ENCODE measurements at places on chromosomes 11 and 22.

GRCh38 chr11:36214976-36215692 lies 74.1 kb downstream of the COMMD9 start:
- no peak for DNase-seq

GRCh38 chr11:110468121-110468520 lies 38.4 kb downstream of the FDX1 start:
- DNase-seq = no peak

GRCh38 chr11:58506935-58507334 lies 970 bp downstream of the OR5B21 start:
- DNase-seq = no peak

DNA sequence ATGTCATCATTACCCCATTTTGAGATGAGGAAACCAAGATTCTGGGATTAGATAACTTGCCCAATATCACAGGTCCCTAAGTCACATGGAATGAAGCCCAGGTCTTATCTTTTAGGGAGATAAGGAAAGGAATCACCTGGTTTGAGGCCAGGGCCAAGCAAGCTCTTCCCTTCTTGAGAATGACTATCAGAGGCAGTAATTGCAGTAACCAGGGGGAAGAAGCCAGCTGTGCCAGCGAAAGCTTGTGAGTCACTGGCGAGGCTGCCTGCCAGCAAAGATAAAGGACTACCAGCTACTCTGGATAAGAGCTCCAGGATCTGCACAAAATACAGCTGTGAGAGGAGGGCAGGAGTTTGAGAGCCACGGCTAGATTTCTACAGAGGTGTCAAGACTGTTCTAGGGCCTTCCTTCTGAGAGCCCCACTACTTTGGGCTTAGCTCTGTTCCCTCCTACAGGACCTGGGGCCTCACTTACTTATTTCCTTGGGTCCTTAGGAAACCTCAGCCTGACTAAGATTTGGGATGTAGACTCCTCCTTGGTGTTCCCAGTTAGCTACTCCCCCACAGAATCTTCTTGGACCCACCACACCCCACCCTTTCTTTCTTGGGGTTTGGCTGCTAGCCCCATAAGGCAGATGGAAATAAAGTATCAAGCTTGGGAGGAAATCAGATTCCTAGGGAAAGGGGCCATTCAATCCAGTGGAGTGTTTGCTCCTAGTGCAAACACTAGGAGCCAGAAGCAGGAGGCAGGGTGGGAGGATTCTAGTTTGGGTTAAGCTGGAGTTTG lies 9.7 kb upstream of the CCKBR start:
- no peak for DNase-seq

DNA sequence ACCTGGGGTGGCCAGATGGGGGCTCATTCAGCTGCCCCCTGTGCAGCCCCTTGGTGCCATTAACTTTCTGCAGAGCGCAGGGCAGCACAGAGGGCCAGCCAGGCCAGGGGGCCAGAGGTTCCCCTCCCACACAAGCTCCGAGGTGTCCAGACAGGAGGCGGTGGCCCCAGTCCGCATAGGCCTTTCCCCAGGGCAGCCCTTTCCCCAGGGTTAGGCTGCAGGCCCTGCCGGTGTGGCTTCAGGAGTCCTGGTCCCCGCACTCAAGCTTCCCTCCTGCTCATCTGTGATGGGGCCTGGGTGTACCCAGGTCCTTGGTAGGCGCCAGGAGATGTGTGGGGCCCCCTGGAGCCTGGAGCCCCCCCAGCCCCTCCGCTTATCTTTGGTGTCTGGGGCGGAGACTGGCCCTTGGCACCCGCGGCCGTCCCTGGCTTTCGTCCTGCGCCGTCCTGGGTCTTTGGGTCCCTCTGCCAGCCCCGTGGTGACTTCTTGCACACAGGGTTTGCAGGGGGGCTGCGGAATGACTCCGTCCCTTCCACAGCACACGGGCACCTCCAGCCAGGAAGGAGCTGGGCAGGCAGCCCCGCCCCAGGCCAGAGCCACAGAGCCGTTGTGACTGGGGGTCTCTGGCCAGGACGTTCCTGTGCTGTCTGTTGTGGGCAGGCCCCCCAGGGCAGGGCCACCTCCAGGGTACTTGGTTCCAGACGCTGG lies 8.9 kb downstream of the BRSK2 start:
- no peak for DNase-seq

GRCh38 chr11:92246630-92247029 lies 22.0 kb downstream of the FAT3 start:
- no peak for DNase-seq

GRCh38 chr22:41831828-41832552 lies 915 bp upstream of the SREBF2 start:
- DNase-seq = no peak

- no peak for DNase-seq
Measured at GRCh38 chr11:74691755-74692154, 39.5 kb downstream of the CHRDL2 start.

GRCh38 chr22:27966168-27967064 lies 47.4 kb upstream of the PITPNB start:
- DNase-seq = no peak

DNA sequence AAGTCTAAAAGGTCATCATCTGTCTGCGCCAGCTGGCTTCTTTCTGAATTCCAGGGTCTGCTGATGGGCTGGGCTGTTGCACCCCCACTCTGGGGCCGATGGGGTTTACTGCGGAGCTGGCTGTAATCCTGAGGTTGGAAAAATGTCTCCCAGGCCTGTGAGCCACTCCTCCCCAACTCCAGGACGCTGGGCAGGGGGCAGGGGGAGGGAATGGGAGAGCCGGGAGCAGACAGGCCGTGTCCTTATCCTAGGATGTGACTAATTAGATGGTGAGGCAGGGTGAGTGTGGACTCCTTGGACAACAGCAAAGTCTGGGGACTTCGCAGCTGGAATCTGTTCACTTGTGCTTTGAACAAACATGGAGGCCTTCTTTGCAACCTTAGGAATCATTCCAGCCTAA lies 48.7 kb downstream of the LRRC32 start:
- DNase-seq = no peak

DNA sequence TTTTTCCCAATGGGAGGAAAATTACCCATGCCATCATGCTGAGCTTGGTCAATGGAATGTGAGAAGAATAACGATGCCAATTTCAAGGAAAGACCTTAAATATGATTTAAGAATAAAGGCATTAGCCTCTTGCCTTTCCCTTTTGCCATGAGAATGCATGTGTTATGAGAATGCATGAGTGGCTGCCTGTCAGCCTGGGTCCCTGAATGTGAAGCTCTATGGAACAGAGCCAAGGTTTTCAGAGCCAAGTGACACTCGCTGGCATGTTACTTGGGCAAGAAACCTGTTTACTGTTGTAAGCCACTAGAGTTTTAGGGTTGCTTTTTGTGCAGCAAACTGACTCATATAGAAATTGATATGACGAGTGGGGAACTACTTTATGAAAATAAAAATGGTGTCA lies 75.7 kb downstream of the JRKL start:
- DNase-seq = no peak

- no peak for DNase-seq
Measured at GRCh38 chr11:44680982-44681597, 45.7 kb upstream of the TSPAN18 start.

- DNase-seq = no peak
Measured at GRCh38 chr11:63847363-63847762, 8.5 kb downstream of the MARK2 start.

DNA sequence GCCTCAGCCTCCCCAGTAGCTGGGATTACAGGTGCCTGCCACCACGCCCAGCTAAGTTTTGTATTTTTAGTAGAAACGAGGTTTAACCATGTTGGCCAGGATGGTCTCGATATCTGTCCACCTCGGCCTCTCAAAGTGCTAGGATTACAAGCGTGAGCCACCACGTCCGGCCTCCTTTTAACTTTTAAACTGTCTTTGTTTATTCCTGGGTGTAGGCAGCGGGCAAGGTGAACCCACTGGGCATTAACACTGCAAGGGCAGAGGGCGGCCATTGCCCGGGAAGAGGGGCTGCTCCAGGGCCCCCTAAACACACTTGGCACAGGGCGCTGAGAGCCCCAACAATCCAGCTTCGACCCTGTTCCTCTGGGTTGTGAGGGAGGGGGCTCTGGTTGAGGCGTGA lies 693.6 kb downstream of the BRD1 start:
- no peak for DNase-seq

DNA sequence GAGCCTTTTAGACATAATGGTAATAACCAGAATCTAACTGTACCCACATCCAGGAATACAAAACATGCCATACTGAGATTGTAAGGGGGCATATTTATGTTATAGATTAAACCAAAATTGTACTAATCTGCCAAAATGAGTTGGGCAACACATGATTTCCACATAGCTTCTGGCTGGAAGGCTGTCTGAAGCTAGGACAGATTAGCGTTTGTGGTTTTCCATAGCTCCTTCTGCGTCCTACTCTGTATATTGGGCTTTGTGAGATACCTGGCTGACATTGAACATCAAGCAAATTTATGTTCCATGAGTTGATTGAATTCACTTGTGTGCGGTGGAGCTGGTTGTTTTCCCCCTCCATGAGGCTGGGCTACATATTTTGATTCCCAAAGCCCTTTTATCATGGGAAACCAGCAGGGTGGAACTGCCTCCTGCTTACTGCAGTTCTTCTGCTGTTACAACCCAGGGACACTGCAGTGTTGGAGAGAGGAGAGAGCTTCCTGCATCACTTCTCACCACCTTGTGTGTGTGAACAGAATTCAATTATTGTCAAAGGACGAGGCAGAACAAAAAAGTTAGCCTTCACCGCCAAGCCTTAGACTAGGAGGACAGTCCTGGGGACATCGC lies 114.9 kb downstream of the C11orf91 start:
- DNase-seq = no peak

- no peak for DNase-seq
Measured at GRCh38 chr11:128462922-128463321, 124.4 kb downstream of the ETS1 start.

GRCh38 chr11:131688048-131688693 lies 317.8 kb downstream of the NTM start:
- DNase-seq = peak; percentile 32

- no peak for DNase-seq
Measured at GRCh38 chr11:96189351-96189750, 153.6 kb downstream of the MAML2 start.

DNA sequence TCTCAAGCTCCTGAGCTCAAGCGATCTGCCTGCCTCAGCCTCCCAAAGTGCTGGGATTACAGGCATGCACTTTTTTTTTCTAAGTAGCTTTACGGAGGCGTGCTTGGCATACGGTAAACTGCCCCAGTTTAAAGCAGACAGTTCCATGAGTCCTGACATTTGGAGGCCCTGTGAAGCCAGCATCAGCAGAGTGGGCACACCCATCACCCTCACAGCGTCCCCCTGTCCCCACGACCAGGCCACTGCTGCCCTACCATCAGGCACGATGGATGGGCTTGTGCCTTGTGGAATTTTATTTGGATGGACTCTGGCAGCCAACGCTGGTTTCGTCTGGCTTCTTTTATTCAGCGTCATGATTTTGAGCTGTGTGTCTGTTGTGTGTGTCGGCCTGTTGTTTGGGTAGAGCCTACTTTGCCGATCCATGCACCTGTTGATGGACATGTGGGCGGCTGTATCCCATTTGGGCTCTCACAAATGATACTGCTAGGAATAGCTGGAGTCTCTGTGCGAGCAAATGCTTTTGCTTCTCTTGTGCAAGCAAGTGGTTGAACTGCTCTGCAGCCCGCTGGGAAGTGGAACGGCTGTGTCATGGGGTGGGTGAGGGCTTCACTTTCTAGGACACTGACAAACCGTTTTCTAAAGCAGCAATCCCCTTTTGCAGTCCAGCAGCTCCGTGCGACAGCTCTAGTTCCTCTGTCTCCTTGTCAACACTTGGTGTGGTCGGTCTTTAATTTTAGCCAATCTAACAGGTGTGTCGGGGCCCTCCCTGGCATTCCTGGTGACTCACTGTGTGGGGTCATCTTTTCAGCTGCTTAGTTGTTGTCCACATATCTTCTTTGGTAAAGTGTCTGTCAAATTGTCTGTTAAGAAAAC lies 23.8 kb downstream of the KCNQ1 start:
- DNase-seq = no peak

GRCh38 chr22:19775496-19776325 lies 15.1 kb downstream of the TBX1 start:
- no peak for DNase-seq

DNA sequence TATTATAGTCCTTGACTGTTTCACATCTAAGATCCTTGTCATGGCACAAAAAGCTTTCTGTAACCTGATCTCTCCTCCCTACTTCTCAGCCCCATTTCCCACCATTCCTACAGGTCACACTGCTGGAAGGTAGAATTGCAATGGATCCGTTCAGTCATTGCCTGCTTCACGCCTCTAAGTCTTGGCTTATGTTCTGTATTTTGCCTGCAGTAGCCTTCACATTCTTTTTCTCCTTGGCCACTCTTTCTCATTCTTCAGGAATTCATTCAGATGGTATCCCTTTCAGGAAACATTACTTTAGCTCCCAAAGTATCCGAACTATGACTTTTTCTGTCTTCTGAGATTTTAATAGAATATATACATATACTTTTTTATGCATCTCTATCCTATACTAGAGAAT lies 731.5 kb downstream of the NTM start:
- DNase-seq = no peak

All from CD14-positive monocyte (primary cell).